RCC 7860 (cell line): ENCODE measurements at places on chromosomes 1 and 21.

DNA sequence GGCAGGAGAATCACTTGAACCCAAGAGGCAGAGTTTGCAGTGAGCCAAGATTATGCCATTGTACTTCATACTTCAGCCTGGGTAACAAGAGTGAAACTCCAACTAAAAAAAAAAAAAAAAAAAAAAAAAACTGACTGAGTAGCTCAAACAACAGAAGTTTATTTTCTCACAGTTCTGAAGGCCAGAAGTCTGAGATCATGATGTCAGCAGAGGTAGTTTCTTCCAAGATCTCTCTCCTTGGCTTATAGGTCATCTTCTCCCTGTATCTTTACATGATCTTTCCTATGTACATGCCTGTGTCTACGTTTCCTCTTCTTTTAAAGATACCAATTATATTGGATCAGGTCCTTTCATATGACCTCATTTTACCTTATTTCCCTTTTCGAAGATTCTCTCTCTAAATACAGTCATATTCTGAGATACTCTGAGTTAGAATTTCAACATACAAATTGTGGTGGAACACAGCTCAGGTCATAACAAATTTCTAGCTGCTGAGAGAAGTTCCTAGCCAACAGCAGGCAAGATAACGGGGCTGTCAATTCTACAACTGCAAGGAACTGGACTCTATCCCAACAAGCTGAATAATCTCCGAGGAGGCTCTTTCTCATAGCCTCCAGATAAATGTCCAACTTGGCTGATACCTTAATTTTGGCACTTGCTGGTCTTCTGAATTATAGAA lies 187.7 kb upstream of the ADAMTS5 start:
- DNase-seq, result no peak

GRCh38 chr1:41493117-41493536 lies 8.6 kb upstream of the EDN2 start:
- peak; percentile 98 for DNase-seq

DNA sequence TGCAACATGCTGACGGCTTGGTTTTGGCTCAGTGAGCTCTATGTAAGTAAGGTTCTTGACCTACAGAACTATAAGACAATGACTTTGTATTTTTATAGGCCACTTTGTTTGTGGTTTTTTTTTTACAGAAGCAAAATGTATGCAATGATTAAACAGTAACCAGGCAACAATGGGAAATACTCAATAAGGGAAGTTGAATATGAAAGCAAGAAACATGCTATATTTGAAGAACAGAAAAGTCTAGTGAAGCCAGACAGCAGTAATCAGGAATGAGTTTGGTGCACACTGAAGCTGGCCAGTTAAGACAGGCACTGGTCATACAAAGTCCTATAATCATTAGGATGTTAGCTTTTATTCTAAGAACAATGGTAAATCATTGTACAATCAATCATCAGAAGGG lies 1926.8 kb downstream of the NCAM2 start:
- DNase-seq, result no peak

GRCh38 chr1:22772014-22772413 lies 61.4 kb downstream of the EPHB2 start:
- no peak for DNase-seq

DNA sequence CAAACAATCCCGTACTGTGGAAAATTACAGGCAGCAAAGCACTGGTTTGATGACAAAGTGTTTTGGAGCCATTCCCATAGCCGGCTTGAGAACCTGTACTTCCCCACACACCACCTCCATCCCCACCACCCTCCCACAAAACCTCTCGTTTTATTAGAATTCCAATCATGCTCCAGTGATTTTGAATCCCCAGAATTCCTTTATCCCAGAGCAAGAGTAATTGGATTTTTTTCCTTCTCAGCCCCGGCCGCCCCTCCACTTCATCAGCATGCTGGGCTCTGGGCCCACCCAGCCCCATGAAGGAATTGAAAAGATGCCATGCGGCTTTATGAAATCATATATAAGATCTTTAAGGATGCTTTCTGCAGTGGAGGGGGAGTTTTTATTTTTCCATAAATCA lies 136.6 kb downstream of the OMA1 start:
- peak; percentile 66 for DNase-seq

DNA sequence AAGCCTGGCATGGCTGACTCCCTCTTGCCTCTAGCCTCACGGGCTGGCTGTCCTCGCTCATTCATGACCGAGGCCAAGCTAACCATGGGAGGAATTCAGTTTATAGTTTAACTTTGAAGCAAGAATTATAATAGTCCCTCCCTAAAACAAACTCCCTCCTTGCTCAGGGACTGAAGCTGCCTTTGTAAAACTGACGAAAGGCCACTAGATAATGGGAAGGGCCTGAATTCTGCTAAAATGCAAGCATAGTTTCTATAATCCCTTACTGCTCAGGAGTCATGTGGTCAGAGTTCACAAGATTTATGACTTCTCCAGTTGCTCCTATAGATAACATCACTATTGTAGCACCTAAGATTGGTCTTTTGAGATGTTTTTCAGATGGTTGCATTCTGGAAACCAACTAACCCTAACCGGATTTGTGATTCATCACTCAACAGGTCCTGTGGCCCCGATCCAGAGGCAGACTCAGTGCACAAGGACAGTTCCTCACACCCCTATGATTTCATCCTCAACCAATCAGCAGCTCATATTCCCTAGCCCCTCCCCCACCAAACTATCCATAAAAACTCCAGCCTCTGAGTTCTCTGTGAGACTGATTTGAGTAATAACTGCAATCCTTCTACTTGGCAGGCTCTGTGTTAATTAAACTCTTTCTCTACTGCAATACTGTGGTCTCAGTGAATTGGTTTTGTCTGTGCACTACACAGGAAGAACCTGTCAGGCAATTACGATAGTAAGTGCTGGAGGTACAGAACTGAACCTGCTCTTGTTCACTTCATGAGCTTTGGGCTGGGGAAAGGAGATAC lies 26.4 kb downstream of the HHIPL2 start:
- peak; percentile 87 for DNase-seq

DNA sequence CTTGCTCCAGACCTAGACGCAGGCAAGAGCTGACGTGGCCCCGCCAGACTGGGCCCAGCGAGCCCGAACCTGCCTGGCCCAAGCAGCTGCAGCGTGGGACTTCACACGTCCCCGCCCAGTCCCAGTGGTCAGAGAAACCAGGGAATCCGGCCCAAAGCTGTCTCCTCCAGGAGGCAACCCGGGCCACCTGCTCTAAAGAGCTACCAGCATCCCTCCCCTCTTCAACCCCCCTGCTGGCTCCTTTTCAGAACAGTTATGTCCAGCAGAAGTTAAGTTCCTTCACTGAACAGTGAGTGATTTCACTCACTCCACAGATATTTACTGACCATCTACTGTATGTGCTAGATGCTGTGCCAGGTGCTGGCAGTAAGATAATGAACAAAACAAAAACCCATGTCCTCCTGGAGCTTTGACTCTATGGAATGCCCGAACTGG lies 2.1 kb upstream of the EFNA1 start:
- DNase-seq, result no peak
